NCI-H460 (cell line): ENCODE measurements at places on chromosomes 13 and 19.

- DNase-seq = peak; percentile 65
These were observed 1.7 kb upstream of the PCDH17 start for GRCh38 chr13:57629821-57630235.

- no peak for DNase-seq
These were observed 246.2 kb downstream of the GPC6 start for GRCh38 chr13:93472814-93473296.

- DNase-seq = peak; percentile 40
These were observed 5.2 kb upstream of the ZNF507 start for GRCh38 chr19:32339988-32340874.

DNA sequence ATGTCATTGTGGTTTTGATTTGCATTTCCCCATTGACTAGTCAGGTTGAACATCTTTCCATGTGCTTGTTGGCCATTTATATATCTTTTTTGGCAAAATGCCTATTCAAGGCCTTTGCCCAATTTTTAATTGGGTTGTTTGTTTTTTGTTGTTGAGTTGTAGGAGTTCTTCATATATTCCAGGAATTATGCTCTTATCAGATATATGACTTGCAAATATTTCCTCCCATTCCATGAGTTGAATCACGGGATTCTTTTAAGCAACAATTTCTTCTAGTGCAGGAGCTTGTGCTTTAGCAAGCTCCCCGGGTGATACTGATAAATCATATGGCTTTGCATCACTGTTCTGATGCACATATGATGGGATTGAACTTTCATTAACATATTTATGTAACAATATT, 47.0 kb upstream of the FLT1 start:
- no peak for DNase-seq

DNA sequence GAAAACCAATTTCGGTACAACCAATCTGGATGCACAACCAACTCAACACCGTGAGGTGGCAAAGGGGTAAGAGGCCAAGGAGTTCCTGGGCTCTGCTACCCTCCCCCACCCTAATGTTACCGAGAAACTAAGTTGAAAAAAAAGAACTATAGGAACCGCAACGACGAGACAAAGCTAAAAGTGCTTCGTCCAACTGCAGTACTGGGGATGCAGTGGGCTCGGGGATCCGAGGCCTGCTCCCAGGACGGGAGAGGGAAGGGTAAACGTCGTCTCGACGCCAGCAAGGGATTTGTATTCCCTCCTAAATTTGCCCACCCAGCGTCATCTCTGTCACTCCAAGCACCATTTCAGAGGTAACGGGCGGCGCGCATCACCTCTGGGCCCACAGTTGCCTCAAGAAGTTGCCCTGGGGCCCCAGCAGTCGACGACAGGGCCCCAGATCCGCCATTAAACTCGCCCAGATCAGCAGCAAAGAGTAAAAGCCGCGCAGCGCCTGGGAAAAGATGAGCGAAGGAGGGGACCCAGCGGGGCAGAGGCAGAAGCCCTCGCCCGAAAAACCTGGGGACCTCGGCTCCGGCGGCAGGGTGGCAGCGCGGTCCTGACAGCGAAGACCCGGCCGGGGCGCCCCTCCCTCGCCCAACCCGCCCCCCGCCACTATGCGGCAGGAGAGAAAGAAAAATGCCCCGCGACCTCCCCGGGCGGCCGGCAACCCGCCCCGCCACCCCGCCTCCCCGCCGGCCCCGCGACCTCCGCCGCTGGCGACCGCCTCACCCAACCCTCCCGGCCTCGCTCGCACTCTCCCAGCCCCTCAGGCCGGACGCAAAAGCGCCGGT, 752 bp downstream of the ZMYM5 start:
- no peak for DNase-seq

GRCh38 chr13:50153401-50153800, 138.2 kb downstream of the KCNRG start:
- no peak for DNase-seq

DNA sequence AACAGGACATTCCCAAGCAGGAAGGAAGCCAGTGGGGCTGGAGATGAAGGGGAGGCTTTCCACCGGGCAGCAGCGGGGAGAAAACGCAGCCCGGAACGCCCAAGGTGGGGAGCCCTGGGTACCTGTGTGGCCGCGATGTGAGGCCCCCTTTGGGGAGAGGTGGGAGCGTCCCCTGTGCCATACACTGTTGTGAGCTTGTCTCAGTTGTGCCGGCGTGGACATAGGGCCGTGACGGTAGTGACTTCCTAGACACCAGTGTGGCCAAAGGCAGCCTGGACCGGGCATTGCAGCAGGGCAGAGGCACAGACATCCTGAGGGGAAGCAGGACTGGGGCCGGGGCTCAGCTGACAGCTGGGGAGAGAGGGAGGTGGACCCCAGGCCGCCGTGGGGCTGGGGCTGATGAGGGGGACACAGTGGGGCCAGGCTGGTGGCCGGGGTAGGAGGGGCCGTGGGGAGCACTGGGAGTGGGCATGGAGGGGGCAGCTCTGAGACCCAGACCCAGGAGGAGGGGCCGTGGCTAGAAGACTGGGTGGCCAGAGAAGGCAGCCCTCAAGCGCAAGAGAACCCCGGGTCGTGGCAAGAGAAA, 38.5 kb upstream of the TFDP1 start:
- DNase-seq = no peak

- DNase-seq = no peak
These were observed 95.3 kb upstream of the GPR12 start for GRCh38 chr13:26855921-26856320.
